ENCODE measurements at places on chromosomes 5 and 9.
A peak's percentile ranks its signal among the peaks of the same experiment; 100 is the strongest.

GRCh38 chr9:16154521-16155078 is 601.8 kb downstream of the CCDC171 start:
- peak; percentile 48 for DNase-seq

DNA sequence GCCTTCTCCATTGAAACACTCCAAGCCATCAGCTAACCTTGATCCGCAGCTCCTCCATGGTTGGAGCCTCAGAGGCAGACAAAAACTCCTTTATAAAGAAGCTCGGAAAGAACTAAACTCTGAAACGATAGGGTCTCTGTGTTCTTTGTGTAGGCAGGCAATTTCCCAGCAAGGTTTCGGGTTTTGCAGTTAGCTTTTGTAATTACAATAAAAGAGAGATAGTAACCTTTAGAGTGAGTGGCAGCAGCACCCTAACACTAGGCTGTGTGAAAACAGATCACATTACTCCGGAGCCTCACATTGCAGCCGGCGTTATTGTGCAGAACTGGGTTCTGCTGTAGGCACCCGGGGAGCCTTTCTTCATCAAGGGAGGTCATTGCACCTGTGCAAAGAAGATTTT is 115.8 kb upstream of the MAP3K1 start:
- DNase-seq = no peak

- no peak for DNase-seq
These were observed 16.3 kb downstream of the SUSD1 start for GRCh38 chr9:112158656-112159367.

GRCh38 chr5:115816226-115817081 is at the start of gene CDO1:
Gene CDO1 (minus strand): TSS chr5:115816659. CDS start chr5:115816397, 262 bp downstream.
- peak; percentile 44 for DNase-seq

GRCh38 chr5:111383288-111383970 is 128.9 kb downstream of the STARD4 start:
- no peak for DNase-seq

DNA sequence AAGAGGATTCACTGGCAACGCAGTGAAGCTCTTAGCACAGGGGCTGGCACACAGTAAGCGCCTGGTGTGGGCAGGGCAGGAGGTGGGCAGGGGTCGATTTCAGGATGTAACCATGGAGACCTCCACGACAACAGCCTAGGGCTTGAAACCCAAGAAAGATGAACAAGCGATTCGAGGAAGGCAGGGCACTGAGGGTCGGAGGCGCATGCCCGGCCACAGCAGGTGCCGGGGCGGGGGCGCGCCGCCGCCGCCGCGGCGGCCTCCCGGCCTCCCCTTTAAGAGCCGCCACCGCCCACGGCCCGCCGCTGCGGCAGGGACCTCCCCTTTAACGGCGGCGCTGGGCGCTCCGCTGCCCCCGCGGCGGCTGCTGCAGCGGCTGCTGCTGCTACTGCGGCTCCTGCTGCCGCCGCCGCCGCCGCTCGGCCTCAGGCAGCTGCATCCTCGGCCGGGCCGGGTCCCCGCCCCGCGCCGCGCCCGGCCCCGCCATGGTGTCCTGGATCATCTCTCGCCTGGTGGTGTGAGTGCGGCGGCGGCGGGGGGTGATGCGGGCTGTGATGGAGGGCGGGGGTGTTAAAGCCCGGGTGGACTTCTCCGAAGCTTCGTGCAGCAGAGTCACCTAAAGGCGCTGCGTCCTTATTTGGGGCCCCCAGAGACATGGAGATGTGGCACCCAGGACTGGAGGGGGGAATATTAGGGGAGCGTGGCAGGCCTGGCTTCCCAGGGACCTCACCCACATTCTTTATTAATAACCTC is at the start of gene REEP2:
REEP2 (plus strand) TSS at position 334 of the 753 bp plus-strand sequence; CDS start at position 486, 152 bp downstream.
- peak; percentile 84 for DNase-seq

GRCh38 chr5:32753051-32753450 is 41.9 kb downstream of the NPR3 start:
- no peak for DNase-seq

DNA sequence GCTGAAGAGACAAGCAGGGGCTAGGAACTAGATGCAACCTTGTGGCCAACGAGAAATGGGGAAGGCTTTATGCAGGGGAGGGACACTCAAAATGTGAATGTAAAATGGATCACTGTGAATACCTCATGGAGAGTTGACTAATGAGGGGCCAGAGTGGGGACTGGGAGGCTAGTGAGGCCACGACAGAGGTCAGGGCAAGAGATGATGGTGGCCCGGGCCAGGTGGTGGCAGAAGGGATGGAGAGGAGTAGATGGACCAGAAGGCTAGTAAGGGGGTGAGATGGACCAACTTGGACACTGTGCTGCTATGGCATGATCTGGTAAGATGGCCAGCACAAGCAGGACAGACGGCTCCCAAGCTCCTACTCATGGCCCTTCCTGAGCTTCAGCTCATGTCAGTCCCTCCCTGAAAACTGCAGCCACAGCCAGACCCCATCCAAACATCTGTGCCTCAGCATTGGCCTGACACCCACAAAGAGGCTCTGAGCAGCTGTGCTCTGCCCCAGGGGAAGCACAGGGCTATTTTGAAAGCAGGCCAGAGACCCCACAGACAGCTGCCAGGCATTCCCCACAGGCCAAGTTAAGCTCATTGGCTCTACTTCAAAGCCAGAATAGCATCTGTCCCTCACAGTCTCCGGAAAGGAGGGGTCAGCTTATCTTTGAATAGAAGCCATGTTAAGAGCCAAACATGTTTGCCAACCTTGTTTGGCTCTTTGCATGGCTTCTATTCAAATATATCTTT is 22.1 kb downstream of the P4HA2 start:
- no peak for DNase-seq

- DNase-seq = peak; percentile 49
These were observed 987 bp downstream of the RAB24 start for GRCh38 chr5:177302354-177303110.

- DNase-seq = no peak
These were observed 27.3 kb upstream of the IL17B start for GRCh38 chr5:149406203-149406978.

All from activated T-cell treated with anti-CD3 and anti-CD28 coated beads, Interleukin-2, amount 50 U/mL, for 48 hours (primary cell).